ENCODE measurements at places on chromosomes 6 and 20. TPM values are rescaled to one million over a fixed set of nuclear protein-coding genes. Genes with fewer than 3 reads are reported as not detected.

DNA sequence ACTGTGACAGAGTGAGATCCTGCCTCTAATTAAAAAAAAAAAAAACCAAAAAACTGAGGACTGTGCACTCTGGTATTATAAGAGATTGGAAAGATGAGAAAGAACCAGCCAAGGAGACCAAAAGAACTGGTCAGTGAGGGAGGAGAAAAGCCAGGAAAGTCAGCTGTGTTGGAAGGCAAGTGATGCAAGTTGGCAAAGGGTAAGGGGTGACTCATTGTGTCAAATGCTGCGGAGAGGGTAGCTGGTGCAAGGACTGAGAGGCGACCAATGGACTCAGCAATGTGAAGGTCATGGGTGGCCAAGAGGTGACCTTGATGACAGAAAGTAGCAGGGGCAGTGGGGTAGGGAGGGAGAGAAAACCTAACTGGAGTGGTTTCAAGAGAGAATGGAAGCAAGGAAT lies 27.4 kb upstream of the LRRN4 start:
- no peak for DNase-seq

DNA sequence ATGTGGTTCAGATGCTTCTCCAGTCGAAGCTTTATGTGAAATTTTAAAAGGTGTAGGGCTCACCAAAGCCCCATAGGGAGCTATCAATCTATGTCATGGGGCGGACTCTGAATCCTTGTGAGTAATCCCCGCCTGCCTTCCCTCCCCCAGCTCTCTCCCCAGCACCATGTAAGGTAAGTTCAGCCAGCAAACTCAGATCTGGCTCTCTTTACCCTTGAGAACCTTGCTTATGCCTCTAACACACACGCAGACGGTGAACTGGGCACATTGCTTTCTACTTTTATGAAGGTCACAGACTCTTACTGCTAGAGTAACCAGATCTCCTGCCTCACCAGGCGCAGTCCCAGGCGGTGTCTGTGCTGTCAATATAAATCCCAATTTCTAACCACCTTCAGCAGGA lies 82.6 kb upstream of the CNKSR3 start:
- DNase-seq = no peak

- no peak for DNase-seq
These were observed 165.8 kb downstream of the KIF16B start for GRCh38 chr20:16407251-16408067.

DNA sequence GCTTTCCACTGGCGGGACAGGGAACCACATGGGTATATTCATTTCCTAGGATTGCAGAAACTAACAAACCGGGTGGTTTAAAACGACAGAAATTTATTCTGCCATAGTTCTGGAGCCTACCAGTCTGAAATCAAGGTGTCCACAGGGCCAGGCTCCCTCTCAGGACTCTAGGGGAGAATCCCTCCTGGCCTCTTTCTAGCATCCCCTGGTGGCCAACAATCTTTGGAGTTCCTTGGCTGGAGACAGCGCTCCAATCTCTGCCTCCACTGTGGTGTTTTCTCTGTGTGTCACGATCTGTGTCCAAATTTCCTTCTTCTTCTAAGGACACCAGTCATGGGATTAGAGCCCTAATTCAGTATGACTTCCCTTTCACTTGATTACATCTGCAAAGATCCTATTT lies 95.0 kb downstream of the SCML4 start:
- no peak for DNase-seq

DNA sequence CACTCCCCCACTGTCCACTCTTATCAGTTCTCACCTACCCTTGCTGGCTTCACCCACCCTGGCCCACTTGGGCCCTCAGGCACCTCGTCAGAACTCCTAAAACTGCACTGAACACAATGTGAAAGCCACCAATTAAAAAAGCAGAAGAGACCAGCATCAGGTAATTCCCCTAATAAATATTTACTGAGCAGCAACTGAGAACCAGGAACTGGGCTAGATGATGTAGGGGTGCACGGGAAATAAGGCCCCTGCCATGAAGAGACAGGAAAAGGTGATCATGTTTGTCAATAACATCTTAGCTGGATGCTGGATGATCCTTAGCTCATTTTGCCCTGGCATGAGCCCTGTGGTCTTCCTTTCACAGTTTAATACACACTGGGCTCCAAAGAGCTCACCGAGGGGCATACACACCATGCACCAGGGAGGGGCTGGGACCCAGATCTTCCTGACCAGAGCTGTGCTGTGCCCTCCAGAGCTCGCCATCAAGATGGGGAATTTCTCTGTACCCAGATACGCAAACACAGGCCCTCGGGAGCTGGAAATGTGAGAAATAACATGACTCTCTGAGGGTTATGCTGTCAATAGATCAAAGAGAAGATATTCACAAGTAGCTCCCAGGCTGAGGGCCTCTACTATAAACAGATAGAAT lies 113.6 kb upstream of the SLC22A16 start:
- DNase-seq = no peak

GRCh38 chr20:53284256-53284655 lies 309.4 kb downstream of the ZNF217 start:
- no peak for DNase-seq

- DNase-seq = no peak
These were observed 1.2 kb downstream of the SAYSD1 start for GRCh38 chr6:39113788-39114187.

DNA sequence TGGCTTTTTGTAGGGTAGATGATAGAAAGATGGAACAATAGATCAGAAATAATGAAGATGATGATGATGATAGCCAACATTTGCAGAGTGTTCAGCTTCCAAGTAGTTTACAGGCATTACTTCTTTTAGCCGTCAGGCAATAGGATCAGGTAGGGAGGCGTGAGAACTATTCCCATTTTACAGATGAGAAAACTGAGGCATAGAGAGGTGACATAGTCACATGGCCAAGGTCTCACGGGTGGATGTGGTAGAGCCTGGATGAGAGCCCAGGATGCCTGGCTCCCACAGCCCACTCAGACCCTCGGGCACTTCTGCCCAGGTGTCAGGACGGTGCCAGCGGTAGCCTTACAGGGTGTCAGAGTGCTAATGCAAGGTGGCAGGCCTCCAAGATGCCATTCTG lies 26.0 kb upstream of the TM9SF4 start:
- no peak for DNase-seq

DNA sequence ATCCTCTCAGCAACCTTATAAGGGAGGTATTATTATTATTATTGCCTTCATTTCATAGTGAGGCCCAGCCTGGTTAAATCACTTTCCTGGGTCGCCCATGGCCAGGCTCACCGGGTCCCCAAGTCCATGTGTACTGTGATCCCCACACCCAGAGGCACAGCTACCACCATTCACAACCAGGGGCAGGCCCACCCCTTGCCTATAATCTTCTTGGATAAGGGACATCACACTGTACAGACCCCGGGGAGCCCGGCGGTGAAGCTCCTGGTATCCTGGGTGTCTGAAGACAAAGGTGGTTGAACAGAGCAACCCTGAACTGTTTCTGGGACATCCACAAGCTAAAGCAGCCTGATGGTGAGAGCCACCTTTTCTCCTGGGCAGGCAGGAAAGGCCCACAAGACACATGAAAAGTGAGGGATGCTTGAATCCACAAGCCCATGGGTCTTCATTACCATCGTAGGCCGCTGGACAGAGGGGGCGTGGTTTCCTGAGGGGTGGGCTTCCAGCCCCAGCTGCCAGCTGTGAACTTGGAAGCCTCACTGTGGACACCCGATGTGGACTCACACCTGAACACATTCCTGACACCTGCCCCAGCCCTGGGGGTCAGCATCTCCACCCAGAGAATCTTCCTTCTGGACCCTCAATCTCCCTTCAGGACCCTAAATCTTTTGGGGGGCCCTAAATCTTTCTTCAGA lies 185.5 kb upstream of the PMEPA1 start:
- DNase-seq = no peak

The PACSIN1 gene
- polyA plus RNA-seq = 1.1 TPM

- DNase-seq = no peak
These were observed 42.4 kb downstream of the SLC2A10 start for GRCh38 chr20:46751856-46752255.

The FHL5 gene
- 1.7 TPM for polyA plus RNA-seq

DNA sequence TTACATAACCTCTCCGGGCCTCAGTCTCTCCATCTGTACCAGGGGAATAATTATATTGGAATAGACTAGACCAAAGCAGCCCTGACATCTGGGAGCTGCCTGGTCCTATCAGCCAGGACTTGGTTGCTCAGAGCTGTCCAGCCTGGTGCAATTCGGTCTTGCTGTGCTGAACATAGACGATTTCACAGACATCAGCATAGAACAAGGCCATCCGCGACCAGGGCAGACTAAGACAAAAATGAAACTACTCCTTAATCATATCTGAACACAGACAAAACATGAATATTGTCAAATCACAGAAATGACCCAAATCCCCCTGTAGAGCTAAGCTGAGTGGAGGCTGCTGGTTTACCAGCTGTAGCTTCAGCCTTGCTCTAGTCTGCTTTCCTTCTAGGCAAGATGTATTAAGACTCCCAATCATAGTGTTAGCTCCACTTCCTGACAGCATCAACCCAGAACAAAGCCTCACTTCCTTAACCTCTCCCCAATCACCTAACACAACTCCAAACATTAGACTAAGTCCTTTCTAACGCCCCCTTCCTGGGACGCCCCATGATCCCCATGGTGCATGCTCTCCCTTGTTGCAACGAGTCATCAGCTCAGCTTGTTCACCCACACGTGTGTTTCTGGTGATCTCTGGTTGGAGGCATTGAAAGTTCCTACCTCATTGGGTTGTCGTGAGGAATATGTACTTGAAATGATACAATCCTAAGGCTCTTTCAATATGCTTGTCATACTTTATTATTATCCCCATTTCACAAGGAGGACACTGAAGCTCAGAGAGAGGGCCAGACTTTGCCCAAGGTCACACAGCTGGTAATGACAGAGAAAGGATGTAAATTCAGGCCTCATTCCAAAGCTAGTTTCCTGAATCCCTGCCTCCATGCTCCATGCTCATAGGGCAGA lies 3.5 kb upstream of the MAPK13 start:
- no peak for DNase-seq

- no peak for DNase-seq
These were observed 802.4 kb downstream of the TFAP2A start for GRCh38 chr6:9612489-9612888.

GRCh38 chr6:166708460-166708859 lies 81.4 kb upstream of the RPS6KA2 start:
- no peak for DNase-seq

DNA sequence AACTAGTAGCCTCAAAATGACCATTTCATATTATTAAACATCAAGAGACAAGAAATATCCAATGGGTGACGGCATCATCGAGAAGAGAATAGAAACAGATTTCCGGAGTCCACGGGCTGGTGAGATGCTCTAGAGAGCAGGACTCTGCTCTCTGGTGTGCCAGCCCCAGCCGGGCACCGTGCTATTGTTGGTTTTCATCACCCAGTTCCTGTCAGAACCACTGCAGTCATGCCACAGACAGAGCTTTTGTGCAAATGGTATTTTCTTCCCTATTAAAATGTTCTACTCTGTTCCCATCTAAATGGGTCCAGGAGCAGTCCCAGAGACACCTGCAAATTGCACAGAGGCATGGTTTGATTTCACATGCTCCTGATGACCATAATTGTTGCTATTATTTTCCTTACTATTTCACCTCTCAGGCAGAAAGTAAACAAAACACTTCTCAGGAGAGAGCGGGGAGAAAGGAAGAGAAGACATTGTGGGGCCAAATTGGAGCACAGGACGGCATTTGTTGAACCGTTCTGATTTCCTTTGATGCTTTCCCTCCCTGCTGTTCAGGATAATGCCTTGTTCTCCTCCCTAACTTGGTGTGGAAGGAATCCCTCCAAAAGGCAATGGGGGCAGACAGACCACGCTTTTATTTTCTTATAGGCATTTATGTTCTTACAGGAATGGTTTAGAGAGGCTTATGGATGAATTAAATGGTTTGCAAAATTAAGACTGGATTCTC lies 11.4 kb upstream of the RAMACL start:
- no peak for DNase-seq

The CARMIL1 gene
- 2.2 TPM for polyA plus RNA-seq

The CABLES2 gene
- polyA plus RNA-seq = 4.4 TPM

DNA sequence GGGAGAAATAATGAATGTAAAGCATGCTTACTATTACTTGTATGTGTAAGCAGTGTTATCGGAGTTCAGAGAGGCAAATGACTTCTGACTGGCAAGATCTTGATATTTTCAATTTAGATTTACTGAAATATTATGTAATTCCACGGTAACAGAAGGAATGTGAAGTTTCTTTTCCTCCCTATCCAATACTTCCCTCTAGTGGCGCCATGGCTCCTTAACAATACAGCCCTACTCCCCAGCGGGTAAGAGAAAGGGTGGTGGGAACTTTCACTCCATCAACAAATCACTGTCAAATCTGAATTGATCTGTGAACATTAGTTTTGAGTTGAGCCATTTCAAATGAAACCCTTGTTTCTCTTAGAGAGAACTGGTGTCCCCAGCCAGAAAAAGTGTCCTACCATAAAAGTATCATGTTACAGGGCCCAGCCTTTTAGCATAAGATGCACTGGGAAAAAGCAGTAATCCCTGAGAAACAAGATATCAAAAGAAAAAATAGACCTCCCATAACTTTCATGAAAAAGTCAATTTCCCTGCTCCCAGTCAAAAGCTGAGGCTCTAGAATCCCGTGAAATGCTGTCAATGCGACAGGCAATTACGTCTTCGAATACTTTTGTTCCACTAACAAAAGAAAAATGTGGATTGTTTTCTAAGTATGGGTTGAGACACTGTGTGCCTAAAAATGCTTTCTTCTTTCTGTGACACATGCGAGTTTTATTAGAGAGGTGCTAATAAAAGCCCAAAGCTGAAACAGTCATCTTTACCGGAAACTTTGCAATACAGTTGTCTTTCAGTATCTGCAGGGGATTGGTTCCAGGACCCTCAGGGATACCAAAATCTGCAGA lies 12.9 kb downstream of the COX7A2 start:
- DNase-seq = no peak

GRCh38 chr20:3759316-3759823 lies 8.2 kb downstream of the ADISSP start:
- DNase-seq = no peak

- no peak for DNase-seq
These were observed 57.0 kb upstream of the EPB41L1 start for GRCh38 chr20:36097337-36098151.

GRCh38 chr6:45376310-45377042 lies 1.3 kb downstream of the SUPT3H start:
- DNase-seq = peak; percentile 9
